ENCODE measurements at places on chromosomes 16 and 17.
A peak's percentile ranks its signal among the peaks of the same experiment; 100 is the strongest.

DNA sequence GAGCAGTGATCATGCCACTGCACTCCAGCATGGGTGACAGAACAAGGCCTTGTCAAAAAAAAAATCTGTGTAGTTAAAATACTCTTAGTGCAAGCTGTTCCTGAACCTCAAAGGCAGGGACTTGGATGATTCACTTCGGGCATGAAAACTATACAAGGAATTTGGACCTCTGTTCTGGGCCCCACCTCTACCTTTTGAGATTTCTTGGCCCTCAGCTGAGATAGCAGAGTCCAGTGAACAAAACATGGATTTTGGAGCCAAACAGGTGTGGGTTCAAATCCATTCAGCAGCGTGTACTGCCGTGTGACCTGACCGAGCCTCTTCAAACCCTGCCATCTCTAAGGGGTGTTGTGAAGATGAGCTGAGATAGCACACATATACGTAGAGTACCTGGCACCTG lies 6.8 kb downstream of the SLC13A2 start:
- no peak for DNase-seq

GRCh38 chr17:9959377-9959981 lies 54.4 kb upstream of the RCVRN start:
- DNase-seq = no peak

GRCh38 chr16:87702325-87702811 lies 63.4 kb downstream of the KLHDC4 start:
- DNase-seq = no peak

- DNase-seq = no peak
Observed at GRCh38 chr17:77111934-77112296, 28.9 kb upstream of the SEC14L1 start.

DNA sequence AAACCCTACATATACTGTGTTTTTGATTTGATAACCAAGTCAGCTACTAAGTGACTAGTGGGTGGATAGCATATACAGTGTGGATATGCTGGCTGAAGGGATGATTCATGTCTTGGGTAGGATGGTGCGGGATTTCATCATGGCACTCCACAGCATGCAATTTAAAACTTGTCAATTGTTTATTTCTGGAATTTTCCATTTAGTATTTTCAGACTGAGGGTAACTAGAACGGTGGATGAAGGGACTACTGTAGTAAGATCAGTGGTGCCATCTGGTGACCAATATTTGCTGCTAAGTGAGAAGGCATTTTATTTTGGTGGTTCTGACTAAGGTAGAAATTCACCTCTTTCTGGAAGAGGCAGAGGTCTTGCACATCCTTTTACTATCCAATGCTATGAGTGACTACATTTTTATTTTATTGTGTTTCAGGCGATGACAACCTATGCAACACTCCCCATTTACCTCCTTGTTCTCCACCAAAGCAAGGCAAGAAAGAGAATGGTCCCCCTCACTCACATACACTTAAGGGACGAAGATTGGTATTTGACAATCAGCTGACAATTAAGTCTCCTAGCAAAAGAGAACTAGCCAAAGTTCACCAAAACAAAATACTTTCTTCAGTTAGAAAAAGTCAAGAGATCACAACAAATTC lies 3.1 kb downstream of the CDC6 start:
- peak; percentile 66 for DNase-seq

DNA sequence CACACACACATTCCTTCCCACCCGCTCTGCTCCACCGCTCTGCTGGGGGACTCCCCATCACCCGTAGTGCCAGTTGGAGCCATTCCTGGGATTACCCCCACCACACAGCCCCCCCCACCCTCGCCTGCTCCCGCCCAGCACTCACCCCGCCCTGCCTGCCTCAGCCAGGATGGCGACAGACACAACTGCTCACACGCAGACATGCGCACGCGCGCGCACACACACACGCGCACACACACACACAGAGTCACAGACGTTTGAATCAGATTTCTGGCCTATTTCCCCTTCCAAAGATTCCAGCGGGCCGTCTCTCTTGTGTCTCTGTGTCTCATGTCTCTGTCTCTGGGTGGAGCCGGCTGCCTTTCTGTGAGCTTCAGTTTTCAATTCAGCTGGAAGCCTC lies 4.4 kb downstream of the CACNA1G start:
- DNase-seq = no peak

GRCh38 chr16:69293401-69293800 lies 17.7 kb upstream of the VPS4A start:
- no peak for DNase-seq

DNA sequence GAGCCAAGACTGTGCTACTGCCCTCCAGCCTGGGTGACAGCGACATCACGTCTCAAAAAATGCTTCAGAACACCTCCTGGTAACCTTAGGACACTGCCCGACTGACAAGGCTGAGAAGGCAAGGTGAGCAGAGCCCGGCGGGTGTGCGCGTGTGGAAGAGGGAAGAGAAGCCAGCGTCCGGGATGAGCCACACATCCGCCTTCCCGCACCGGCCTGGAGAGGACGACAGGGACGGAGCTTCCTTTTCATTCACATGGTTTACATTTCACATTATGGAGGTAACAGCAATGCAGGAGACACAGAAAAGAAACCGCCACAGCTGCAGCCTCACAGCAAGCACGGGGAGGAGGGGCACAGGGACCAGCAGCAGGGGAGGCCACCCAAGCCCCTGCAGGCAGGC lies 16.5 kb downstream of the HAGH start:
- no peak for DNase-seq

DNA sequence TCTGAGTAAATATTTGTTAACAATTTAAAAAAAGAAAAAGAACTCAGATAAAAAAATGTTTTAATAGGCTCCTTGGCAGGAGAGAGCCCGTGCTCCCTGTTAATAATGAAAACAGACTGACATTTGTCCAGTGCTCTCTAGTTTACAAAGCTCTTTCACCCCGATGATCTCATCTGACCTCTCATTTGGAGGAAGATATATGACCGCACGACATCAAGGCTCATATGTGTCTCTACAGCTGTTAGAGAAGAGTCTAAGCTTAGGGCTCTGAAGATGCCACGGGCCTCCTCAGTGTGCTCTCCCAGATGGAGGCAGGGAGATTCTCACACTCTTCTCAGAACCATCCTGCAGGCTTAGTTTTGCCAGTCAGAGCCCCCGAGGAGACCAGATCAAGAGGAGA lies 280.8 kb upstream of the IRX5 start:
- no peak for DNase-seq

- DNase-seq = no peak
Observed at GRCh38 chr17:41354536-41354935, 3.9 kb upstream of the KRT33A start.

- no peak for DNase-seq
Observed at GRCh38 chr17:48579760-48580554, 1.8 kb upstream of the HOXB4 start.

- no peak for DNase-seq
Observed at GRCh38 chr17:72021417-72022041, 99.3 kb upstream of the SOX9 start.

DNA sequence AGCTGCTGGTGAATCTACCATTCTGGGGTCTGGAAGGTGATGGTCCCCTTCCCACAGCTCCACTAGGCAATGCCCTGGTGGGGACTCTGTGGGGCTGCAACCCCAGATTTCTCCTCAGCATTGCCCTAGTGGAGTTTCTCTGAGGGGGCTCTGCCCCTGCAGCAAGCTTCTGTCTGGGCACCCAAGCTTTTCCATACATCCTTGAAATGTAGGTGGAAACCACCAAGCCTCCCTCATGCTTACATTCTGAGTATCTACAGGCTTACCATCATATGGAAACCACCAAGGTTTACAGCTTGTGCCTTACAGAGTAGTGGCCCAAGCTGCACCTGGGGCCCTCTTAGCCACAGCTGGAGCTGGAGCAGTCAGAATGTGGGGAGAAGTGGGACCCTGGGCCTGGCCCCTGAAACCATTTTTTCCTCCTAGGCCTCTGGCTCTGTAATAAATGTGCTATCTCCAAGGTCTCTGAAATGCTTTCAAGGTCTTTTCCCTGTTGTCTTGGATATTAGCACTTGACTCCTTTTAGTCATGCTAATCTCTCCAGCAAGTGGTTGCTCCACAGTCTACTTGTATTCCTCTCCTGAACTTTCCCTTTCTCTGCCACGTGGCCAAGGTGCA lies 19.6 kb upstream of the DLX3 start:
- no peak for DNase-seq

GRCh38 chr17:48444516-48445247 lies 14.7 kb upstream of the SKAP1 start:
- DNase-seq = no peak

DNA sequence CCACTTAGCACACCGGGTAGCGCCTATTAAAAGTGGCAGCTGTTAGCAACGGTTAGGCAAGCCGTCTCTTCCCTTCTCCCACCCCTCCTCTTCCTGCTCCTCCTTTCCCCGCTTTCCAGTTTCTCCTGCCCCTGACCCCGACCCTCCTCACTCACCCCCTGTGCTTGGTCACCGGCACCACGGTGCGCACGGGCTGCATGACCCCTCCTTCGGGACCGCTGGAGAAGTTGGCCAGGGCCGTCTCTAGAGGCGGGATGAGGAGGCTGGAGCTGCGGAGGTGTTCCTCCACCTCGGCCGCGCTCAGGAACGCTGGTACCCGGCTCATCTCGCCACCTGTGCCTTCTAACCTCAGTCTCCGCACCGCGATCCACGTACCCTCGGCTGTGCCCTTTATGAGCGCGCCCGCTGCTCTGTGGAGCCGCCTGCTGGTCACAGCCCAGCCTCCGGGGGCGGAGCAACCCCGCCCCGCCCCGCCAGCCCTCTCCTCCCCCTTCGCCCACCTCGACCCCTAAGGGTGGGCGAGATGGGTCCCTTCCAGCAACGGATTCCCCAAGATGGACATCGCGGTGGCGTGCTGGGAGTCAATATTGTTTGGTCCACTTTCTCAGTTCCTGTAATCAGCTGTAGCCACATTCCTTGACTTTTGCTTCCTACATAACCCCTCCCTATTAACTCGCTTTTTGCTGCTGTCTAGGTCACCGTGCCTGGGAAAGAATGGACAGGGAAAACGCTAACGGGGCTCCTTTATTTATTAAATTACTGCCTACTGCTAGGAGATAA lies at the start of gene CRYM:
Gene CRYM (minus strand): TSS at position 364 of the 780 bp plus-strand sequence. CDS start 39 bp downstream, at position 325.
- peak; percentile 40 for DNase-seq

DNA sequence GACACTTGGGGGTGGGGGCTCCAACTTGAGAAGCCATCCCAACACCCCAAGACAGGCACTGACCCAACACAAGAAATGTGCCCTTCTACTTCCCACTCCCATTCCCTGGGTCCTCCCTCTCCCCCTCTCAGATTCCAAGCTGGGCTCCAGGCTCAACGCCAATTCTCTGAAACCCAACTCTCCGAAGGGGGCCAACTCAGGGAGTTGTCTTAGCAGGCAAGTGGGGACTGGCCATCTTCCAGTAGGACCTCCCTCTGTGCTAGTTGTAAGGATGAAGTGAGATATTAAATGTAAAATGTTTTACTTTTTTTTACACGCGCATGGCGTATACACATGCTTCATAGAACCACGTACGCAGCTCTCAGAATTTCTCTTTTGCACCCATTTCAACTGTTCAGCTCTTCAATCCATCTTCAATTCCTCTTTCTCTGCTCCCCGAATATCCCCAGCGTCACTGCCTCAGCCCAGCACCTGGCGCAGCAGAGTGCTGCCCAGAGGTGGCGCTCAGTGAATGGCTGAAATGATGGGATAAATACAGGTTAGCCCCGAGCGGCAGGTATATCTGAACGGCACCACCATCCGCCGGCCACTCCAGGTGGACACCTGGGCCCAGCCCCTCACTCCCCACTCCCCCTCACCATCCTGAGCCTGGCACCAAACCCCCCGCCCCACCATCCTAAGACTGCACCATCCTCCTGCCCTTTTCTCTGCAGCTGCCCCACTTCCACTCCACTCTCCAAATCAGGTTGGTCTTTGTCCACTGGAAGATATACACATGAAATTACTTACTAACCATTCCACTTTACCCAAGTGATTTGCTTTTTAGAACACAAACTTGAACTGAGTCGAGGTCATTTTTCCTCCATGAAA lies 43.9 kb upstream of the TNRC6C start:
- peak; percentile 50 for DNase-seq

- DNase-seq = no peak
Observed at GRCh38 chr16:57423152-57423551, 18.6 kb downstream of the CCL17 start.

- DNase-seq = peak; percentile 50
Observed at GRCh38 chr17:44197980-44198720, 1.5 kb downstream of the ATXN7L3 start.

DNA sequence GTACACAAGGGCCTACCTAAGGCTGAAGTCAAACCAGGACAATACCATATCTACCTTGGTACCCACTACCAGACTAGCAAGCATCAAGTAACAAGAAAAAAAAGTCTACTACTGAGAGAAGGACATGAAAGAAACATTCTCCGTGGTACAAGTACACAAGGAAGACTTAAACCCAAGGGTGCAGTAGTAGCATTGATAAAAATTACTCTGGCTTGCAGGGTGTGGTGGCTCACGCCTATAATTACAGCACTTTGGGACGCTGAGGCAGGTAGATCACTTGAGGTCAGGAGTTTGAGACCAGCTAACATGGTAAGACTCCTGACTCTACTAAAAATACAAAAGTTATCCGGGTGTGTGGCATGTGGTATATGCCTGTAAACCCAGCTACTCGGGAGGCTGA lies 386.5 kb upstream of the PMFBP1 start:
- no peak for DNase-seq

DNA sequence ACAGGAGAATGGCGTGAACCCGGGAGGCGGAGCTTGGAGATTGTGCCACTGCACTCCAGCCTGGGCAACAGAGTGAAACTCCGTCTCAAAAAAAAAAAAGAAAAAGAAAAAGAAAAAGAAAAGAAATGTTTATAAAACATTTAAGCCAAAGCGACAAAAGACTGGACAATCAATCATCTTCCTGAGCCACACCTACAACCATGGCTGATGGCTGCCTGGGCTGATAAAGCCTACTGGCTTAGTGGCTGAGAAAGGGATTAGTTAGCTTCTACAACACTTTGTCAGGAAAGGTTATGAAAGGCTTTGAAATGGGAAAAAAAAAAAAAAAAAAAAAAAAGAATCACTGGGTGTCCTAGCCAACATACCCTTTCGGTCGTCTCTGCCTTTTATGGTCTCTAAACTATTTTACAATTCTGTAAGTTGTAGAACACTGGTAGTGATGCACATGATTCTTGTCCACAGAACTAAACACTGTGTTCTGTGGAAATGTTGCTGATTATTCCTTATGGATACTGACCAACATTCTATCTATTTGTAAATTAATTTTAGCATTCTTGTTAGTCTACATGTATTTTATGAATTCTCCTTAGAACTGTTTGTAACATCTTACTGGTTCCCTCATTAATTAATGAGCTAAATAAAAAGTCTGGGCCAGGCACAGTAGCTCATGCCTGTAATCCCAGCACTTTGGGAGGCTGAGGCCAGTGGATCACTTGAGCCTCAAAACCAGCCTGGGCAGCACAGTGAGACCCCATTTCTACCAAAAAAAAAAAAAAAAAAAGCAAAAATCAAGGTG lies 45.5 kb downstream of the ZZEF1 start:
- no peak for DNase-seq
